Glutamatergic neuron (in vitro differentiated cells): ENCODE measurements at places on chromosomes 12 and 14. TPM values are rescaled to one million over a fixed set of nuclear protein-coding genes. Genes with fewer than 3 reads are reported as not detected.

Gene ITGB7
- not detected for total RNA-seq

DNA sequence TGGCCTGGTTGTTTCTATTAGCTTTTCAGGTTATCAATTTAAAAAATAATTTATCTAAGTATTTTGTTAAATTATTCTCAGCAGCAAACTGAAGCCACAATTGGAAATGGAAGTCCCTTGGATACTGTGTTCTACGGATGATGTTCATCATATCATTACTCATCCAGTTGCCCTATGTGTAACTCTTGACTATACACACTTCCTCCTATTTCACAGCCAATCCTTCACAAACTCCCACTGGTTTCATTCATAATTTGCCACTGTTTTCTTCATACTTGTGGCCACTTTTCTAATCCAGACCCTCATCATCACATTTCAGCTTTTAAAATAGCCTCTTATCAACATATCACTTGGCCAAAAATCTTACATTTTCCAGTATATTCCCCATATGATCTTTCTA lies 84.0 kb downstream of the CATSPERB start:
- no peak for DNase-seq
- H3K27ac ChIP-seq: no peak overlapping the region

DNA sequence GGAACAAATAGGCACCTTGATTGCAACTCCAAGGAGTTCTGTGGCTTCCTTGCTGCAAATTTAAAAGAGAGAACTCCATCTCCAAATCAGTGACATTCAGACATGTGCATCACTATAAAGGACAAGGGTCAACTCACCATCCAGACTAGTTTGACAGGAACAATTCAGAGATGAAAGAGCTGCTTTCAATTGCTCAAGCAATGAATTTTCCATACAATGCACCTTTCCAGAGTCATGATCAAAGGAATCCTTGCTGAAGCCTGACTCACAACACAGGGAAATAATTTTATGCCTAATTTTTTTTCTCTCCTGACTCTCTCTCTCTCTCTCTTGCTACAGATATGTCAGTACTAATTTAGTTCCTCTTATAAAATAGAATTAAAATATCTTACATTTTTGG lies 380.5 kb upstream of the GARIN6 start:
- no peaks in the 10 kb centered on the region for H3K36me3 ChIP-seq
- H3K4me3 ChIP-seq: no peak overlapping the region
- no peak for DNase-seq
- H3K27ac ChIP-seq: no peak overlapping the region
- peaks cover 1% of the 10 kb centered on the region for H3K27me3 ChIP-seq

Gene ZBTB42
- total RNA-seq: 6.0 TPM
